Activated CD8-positive, alpha-beta memory T cell treated with anti-CD3 and anti-CD28 coated beads, Interleukin-2, amount 10 ng/mL, durations not matched to agents 7 days and 5 days (primary cell): ENCODE measurements at places on chromosomes 12 and 14.
A peak's percentile ranks its signal among the peaks of the same experiment; 100 is the strongest.

DNA sequence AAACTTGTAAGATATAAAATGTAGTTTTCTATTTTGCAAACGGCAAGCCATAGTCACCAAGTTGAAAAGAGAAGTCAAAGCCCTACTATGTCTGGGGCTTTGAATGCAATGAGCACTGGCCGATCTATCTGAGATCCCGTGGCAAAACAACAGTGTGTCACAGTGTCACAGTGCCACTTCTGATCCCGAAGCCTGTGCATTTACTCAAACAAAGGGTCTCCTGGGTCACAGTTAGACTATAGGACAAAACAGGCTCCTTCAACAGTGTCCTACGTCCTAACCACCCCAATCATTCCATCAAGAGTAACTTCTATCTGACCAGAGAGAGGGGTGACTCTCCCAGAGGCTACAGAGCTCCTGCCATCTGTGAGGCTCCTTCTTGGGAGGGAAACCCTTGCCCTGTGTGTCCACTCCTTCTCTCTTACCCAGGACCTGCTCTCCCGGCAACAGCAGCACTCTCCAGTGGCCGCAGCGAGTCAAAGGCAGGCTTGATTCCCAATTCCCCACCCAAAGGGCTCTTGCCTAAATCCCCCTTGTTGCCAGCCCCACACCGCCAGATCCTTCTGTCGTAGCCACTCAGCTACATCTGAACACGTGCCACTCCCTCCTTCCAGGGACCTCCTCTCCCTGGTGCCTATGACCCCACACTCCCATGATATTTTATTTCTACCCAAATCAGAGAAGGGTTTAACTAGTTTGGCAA is 14.0 kb upstream of the SELPLG start:
- DNase-seq = no peak

DNA sequence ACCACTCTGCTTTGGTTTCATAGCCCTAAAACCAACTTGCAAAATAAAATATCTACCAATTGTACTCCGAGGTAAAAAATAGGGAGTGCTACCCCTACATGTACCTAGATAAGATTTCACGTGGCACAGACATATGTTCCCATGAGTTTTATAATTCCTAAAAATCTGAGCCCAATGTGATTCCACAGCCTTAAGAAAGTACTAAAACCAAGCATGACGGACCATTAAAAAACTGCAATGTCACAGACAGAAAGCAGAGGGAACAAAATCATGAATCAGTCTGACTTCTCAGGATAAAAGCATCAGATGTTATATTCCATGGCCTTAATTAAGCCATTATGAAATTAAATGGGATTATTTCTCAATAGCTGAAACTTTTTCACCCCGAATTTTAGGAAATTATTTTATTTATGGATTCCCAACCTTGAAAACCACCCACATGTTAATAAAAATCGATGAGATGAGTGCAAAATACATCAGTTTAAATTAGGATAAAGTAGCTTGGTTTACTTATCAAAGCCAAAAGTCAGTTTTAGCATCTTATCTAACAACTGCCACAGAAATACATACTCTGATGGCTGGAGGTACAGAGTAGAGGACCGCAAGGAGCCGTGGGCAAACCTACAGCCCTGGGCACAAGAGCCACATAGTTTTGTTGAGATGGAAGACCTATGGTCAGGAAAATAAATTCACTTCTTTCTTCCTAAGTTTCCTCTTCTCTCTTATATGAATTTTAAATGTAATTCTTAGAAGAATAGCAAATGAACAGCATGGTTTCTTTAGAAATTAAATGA is 4.5 kb downstream of the ITPR2 start:
- no peak for DNase-seq

DNA sequence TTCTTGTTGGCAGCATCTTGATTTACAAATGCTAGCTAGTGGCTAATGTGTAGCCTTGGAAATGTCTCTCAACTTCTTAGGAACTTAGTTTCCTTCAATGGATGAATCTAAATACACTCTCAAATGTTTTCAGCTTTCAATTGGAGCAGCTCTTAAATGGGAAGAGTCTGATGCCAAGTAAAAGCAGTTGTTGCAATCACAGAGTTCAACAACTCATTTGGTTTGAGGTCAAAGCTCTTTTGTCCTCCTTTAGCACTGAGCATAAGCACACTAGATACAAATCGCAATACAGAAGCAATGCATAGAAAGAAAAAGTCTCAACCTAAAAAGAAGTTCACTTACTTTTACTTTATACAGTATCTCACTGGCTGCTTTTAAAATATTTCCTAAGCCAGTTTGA is 986.1 kb upstream of the FLRT2 start:
- no peak for DNase-seq

DNA sequence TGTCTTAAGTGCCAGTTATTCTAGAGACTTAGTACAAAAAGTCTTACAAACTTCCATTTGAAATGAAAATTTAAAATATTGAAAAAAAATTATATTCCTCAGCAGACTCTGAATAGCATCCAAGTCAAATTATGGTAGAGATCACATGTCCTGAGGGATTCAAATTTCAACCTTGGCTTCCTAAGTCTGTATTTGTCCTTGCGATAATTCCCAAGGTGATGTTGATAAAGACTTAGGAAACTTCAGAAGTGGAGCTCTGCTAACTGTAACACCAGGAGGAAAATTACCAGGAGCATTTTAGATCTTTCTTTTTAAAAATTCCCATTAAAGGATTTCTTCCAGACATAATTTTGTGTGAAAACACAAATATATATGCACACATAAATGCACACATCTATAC is 178.3 kb downstream of the IPO8 start:
- DNase-seq = no peak

GRCh38 chr12:108526482-108527165 is 11.5 kb downstream of the FICD start:
- DNase-seq = no peak

DNA sequence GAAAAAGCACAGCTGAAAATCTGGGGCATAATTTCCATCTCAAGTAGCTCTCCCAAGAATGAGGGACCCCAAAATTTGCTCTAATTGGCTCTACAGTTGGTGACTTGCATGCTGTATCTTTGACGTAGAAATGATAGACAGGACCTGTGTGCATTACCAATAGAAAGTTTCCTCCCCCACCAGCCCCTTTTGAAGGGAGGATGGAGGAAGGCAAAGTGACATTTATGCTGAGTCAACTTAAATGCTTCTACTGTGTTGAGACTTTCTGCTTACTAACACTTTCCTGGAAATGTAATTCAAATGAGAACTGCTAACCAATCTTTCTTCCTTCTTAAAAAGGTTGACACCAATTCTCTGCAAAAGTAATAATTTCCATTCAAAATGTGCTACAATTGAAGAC is 31.9 kb downstream of the TSPAN8 start:
- no peak for DNase-seq

DNA sequence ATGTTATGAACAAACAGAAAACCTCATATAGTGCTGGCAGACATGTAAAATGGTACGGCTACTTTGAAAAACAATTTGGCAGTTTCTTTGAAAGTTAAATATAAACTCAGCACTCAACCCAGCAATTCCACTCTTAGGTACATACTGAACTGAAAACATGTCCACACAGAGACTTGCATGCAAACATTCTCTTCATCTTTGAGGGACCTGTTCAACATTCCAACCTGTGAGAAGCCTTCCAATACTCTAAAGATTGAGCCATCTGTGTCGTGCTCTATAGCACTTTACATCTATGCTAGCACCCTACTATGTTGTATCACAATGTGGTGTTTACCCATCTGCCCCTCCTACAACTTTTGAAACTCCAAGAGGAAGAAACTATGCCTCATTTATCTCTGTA is 79.3 kb downstream of the DNAI7 start:
- DNase-seq = no peak

DNA sequence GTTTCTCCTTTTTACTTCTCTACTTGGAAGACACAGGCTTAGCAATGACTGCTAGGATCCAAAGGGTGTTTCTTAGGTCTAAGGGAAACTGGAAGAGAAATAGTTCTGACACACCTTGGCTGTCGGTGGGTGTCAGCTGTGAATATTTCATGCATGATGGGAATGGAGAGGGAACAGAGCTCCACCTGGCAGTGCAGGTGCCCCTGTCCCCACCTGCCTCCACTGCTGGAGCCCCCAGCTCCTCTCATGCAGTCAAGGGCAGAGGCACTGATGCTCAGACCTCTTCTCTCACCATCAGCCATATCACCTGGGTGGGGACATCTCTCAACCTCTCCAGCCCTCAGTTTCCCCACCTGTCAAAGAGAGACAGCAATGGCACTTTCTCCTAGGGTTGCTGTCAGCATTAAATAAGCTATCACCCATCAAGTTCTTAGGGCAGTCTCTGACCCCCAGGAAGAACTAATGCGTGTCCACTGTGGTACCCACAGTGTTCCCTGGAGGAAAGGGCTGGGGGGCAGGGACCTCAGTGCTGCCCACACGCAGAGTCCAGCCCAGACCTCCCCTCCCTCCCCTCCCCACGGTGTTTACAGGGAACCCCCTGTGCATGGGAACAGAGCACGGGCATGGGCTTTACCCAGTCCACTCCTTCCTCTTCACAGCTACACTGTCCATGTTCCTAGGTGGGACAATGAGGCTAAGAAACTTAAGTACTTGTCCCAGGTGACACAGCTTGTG is 69.1 kb downstream of the C14orf132 start:
- DNase-seq = no peak

DNA sequence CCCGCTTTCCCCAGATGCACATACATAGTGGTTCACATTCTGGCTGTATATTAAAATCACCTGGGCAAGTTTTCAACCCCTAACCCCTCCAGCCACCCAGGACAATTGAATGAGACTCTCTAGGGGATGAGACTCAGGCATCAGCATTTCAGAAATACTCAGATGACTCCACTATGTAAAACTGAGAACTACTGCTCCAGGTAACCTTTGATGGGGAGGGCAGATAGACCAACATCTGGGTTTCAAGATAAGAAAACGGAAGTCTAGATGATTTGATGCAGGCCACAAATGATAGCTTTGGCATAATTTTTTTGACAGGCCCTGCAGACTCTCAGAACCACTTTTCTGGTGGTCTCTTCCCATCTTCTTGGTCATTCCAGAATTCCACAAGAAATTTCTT is 341.1 kb downstream of the EMP1 start:
- DNase-seq = no peak

DNA sequence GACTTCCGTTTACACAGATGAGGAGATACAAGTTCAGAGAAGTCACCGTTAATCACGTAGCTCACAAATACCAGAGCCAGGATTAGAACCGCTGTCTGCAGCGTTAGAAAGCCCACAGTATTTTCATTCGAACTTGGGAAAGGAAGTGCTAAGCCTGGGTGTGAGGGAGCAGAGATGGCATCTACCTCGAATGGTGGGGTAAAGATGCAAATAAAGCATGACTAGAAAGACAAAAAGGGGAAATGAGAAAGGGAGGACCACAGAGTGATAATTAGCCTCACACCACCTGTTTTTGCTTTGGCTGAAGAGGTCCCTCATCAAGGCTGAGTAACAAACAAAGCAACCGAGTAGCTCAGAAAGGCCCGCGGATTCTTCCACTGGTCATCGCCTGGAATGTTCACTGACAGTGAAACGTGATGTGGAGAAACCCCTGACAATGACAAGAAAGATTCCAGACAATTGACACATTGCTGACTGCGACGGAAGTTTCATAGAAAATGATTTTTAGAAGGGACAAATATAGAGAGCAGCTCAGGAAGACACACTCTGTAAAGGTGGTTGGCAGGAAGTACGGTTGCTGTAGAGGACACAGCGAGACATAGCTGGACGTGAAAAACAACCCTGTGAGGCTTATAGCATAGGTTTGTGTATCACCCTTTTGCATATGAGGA is 31.5 kb upstream of the BHLHE41 start:
- DNase-seq = no peak

DNA sequence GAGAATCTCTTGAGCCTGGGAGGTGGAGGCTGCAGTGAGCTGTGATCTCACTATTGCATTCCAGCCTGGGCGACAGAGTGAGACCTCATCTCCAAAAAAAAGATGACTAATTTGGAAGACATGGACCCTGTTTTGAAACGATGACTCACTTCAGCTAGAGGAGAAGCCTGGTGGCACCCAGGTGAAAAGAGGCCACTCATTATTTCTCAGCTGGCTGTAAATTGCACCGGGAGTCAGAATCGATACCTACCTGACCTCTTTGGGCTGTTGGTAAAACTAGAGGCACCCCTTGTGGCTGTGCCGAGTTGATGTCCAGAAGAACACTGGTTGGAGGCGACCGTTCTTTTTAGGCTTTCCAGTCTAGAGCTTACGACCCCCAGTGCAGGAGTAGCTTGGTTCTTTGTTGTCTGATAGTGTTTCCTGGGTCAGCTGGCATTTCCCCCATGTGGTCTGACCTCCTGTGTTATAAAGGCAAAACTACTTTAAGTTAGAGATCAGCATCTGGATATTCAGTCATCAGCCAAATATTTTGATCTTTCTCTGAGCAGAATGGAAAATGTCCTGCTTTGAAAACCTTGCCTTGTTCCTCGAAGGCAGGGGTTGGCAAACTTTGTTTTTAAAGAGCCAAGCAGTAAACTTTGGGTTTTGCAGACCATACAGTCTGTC is 93.2 kb downstream of the CHST11 start:
- no peak for DNase-seq

GRCh38 chr12:123233505-123234308 is 471 bp downstream of the MTRFR start:
- peak; percentile 53 for DNase-seq

DNA sequence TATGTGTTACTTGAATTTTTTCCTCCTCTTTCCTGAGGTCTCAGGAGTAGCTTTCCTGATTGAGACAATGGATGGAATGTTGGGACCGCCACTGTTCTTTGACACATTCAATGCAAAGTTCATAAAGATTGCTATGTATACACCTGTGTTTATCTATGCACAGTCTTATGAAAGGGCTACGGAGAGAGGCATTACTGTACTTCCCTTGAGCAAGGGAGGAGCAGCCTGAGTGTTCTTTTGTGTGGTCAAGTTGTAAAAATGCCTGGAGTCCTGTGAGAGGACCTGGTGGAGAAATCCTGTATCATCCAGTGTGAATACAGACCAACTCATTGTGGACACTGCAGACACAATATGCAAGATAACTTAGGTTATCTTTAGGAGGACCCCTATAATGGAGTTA is 1.2 kb downstream of the SRGAP1 start:
- no peak for DNase-seq

DNA sequence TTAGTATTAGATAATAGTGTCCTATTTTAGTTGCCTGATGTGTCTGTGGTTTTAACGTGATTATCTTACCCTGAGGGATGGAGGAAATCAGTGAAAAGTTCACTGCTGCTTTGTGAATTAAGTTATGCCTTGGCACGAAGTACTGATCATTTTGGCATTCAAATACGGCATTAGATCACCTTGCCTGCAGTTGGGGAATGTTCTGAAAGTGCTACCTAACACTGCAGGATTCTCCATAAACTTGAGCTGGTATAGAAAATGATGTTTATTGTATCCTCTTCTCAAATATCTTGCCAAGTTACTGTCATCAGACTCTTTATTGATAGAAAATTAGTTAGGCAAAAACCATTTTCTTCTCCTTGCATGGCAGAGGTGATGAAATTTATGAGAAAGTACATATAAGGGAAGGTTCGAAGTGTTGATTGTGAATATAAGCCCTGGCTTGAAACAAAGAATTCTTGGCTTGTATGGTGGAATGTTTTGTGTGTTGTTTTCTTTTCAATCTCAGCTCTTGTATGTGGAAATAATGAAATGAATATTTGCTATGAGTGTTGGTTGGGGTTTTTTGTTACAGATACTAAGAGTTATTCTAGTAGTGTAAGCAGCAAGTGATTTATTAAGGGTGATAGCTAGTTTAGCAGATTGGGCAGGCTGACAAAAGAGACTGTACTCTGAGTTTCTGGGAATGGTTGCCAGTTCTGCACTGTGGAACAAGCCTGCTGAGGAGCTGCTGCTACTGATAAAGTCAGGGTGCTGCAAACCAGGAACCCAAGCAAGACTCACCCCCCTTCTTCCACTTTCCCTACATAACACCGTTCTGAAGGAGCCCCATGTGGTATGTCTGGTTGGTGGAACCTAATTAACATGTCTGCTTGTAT is 448.3 kb downstream of the PCNX1 start:
- no peak for DNase-seq
